ENCODE measurements at places on chromosomes 1 and 21. TPM values are rescaled to one million over a fixed set of nuclear protein-coding genes. Genes with fewer than 3 reads are reported as not detected.

Gene RORC
- total RNA-seq, result not detected

DNA sequence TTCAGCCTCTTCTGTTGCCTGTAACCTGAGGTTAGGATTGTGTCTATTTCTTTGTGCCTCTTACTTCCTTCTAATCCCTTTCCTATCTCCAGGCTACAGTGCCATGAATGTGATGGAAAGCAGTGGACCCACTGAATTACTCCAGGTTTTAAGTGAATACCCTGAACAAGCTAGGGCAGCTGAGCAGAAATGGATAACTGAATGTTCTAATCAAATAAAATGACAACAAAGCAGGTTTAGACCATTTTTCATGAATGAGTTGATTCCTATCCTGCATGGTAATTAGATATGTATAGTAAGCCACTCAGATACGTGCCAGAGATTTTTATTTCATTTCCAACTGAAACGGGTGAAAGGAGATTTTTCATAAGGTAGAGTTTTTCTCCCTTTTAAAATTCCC, 127.5 kb upstream of the ZP4 start:
- H3K27ac ChIP-seq, result no peak overlapping the region
- no peak for DNase-seq
- H3K36me3 ChIP-seq, result no peaks in the 10 kb centered on the region
- no peak overlapping the region for H3K4me3 ChIP-seq
- no peaks in the 10 kb centered on the region for H3K4me1 ChIP-seq
- no peaks in the 10 kb centered on the region for H3K27me3 ChIP-seq

GRCh38 chr1:236433819-236434315, 39.8 kb downstream of the EDARADD start:
- H3K4me1 ChIP-seq, result no peaks in the 10 kb centered on the region
- peaks cover 5% of the 10 kb centered on the region for H3K27me3 ChIP-seq
- no peak overlapping the region for H3K4me3 ChIP-seq
- H3K27ac ChIP-seq, result no peak overlapping the region
- H3K36me3 ChIP-seq, result no peaks in the 10 kb centered on the region
- DNase-seq, result no peak

Gene RPTN
- total RNA-seq, result not detected

DNA sequence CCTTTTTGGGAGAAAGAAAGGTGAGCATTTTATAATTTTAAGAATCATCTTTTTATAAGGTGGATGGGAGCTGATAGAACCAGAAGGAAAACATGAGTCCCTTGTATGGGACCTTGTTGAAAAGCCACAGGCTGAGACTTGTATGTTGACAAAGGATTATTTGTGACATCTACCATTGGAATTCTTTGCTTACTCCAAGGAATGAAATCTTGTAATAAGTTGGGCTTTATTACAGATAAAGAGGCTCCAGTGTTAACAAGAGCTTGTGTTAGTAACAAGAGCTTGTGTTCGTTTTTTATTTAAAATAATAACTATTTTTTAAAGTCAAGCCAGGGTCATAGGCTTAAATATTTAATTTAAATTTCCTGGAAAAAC, 201.1 kb upstream of the CHRM3 start:
- no peaks in the 10 kb centered on the region for H3K4me1 ChIP-seq
- no peak overlapping the region for H3K27ac ChIP-seq
- DNase-seq, result no peak
- H3K4me3 ChIP-seq, result no peak overlapping the region
- H3K36me3 ChIP-seq, result no peaks in the 10 kb centered on the region
- no peaks in the 10 kb centered on the region for H3K27me3 ChIP-seq

Gene F5
- total RNA-seq, result not detected

Gene RGS4
- total RNA-seq, result 14.1 TPM

DNA sequence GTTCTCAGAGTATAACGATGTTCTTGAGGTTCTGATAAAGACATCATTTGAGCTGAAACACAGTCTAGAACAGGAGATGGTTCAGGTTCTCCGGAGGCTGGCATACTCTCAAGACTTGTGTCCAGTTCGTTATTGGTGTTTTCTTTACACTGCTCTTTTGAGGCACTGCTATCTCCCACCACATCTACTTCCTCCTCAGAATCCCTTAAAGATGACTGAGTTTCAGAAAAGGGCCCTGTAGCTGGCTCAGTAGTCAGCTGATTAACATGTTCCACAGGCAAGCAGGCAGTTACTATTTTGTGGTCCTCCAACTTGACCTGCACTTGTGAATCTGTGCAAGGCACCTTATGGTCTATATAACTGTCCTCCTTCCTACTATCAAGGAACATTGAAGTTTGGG, 50.2 kb downstream of the ZZZ3 start:
- no peaks in the 10 kb centered on the region for H3K27me3 ChIP-seq
- no peaks in the 10 kb centered on the region for H3K4me1 ChIP-seq
- H3K4me3 ChIP-seq, result no peak overlapping the region
- H3K36me3 ChIP-seq, result peaks cover 19% of the 10 kb centered on the region
- no peak overlapping the region for H3K27ac ChIP-seq

GRCh38 chr21:17197996-17198395, 314.8 kb upstream of the CXADR start:
- H3K36me3 ChIP-seq, result no peaks in the 10 kb centered on the region
- no peak for DNase-seq
- no peak overlapping the region for H3K4me3 ChIP-seq
- H3K27me3 ChIP-seq, result peaks cover 6% of the 10 kb centered on the region
- H3K4me1 ChIP-seq, result no peaks in the 10 kb centered on the region

DNA sequence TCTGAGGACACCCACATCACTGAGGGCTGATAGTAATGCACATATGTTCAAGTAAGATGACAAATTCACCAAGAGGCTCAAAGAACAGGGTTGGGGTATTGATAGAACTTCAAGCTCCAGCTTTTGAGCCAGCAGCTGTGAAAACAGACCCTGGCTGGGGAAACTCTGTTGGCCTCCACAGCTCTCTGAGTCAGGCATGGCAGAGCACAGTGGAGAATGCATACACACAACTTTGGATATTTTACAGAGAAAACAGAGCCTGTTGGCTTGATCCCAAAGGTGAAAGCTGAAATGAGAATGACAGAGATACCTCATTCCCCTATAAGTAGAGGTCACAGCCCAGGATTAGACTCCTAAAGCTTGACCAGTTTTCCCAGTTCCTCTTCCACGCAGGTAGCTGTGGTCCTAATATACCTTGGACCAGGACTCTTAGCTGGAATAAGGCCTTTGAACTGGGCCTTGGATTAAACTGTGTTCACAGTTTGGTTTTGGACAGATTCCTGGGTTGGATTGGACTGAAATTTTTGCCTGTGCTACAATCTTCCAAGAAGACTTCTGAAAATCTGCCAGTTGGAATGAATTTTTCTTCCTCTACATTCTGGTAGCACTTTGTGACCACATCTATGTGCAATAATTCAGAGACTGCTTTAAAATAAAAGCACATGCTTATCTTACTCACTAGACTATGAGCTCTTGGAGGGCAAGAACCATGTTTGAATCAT, 101.6 kb upstream of the HMGB4 start:
- no peak for DNase-seq
- H3K27me3 ChIP-seq, result no peaks in the 10 kb centered on the region
- H3K36me3 ChIP-seq, result no peaks in the 10 kb centered on the region
- no peak overlapping the region for H3K4me3 ChIP-seq

DNA sequence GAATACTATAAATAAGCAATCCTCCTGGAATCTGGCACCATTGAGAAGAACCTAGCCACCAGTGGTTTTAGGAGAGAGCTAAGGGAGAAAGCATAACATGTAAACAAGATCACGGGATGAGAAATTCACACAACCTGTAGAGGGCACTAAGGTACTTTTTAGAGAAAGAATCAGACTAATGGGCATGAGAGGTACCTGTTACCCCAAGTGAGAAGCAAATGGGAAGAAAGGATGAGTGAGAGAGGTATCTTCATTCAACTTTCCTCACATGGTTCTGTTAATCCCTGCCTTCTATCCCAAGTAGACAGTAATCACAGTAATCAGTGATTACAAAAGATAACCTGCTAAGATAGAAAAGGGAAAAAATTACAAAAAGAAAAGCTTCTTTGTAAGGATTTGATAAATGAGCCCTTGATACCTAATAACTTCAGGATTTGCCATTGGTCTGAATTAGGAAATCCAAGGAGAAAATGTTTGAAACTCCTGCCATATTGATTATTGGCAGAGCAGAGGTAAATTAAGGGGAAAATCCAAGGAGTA, 251.1 kb upstream of the ADGRL2 start:
- H3K4me3 ChIP-seq, result no peak overlapping the region
- no peak overlapping the region for H3K27ac ChIP-seq
- no peaks in the 10 kb centered on the region for H3K4me1 ChIP-seq
- no peaks in the 10 kb centered on the region for H3K36me3 ChIP-seq

DNA sequence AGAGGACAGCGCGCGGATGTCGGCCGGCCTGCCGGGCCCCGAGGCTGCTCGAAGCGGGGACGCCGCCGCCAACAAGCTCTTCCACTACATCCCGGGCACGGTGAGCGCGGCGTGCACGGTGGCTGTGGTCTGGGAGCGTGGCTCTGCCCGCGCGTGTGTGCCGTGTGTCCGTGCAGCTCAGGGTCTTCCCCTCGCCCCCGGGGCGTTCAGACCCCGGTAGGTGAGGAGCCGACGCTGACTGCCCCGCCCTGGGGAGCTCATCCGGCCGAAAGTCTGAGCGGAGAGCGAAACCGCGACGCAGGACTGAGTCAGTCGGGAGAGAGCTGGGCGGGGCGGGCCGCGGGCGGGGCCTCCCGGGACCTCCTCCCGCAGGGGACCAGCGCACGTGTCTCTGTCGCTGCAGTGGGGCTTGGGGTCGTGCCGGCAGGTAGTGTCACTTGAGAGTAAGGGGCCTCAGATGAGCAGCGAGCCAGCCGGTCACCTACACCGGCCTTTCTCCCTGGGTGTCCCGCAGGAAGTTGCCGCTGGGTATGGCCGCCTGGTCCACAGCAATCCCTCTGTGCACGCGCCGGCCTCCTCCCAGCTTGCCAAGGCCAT, 520 bp downstream of the PLEKHN1 start:
- peak overlapping the region; percentile 75 for H3K4me3 ChIP-seq
- H3K4me1 ChIP-seq, result peaks cover 6% of the 10 kb centered on the region
- no peaks in the 10 kb centered on the region for H3K36me3 ChIP-seq
- H3K27ac ChIP-seq, result no peak overlapping the region
- no peak for DNase-seq
- H3K27me3 ChIP-seq, result peaks cover 3% of the 10 kb centered on the region

DNA sequence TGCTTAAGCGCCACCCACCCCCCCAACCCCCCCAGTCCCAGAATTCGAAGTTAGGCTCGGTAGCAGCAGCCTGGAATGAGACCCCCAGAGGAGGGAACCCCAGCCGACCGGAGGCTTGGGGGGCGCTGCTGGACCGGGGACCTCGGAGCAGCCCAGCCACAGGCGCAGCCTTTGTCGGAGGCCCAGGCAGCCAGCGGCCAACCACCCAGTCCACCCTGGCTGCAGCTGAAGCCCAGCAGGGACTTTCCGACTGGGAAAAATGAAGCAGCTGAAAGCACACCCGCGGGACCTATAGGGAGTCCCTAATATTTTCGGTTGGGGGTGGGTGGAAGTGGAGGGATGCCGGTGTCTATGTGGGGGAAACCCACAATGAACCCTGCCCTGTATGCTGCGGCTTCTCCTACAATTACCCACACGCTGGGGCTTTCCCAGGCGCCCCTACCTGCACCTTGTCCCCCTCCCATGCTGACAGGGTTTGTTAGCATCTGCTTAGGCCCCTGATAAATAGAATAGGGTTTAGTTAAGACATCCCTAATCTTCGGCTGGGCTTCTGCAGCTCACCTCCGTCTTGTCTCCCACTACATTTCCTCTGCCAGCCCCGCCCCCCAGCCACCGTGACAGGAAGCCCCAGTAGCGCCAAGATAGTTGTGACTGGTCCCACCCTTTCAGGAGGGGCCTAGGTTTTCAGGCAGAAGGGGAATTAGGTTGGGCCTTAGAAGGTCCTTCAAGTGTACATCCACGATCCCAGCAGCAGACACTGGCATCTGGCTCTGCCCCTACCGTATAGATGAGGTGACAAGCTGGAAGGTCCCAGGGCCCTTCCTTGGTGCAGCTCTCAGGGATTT, 838 bp downstream of the CCDC28B start:
- no peak for DNase-seq
- peaks cover 13% of the 10 kb centered on the region for H3K36me3 ChIP-seq
- H3K27me3 ChIP-seq, result no peaks in the 10 kb centered on the region
- peaks cover 56% of the 10 kb centered on the region for H3K4me1 ChIP-seq
- peak overlapping the region; percentile 93 for H3K27ac ChIP-seq

- H3K27ac ChIP-seq, result no peak overlapping the region
- H3K36me3 ChIP-seq, result no peaks in the 10 kb centered on the region
- DNase-seq, result no peak
- no peaks in the 10 kb centered on the region for H3K27me3 ChIP-seq
Measured at GRCh38 chr21:24197132-24197643, 1410.1 kb downstream of the MRPL39 start.

DNA sequence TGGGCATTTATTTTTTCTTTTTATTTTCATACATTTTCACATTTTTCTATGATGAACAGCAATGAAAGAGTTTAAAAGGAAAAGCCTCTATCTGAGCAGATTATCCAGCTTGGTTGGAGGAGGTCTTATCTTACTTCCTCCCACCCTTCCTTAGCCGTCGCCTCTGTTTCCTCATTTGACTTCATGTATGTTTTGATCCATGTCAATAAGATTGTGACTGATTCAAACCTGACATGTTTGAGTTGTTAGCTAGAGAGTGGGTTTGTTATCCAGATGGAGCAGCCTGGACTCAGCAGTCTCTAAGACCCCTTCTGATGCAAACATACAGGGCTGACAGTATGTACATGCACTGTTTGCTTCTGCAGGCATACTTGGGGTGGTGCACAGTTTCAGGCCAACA, 31.2 kb downstream of the MACO1 start:
- H3K27me3 ChIP-seq, result no peaks in the 10 kb centered on the region
- no peak overlapping the region for H3K4me3 ChIP-seq
- H3K4me1 ChIP-seq, result peaks cover 19% of the 10 kb centered on the region
- no peak for DNase-seq

DNA sequence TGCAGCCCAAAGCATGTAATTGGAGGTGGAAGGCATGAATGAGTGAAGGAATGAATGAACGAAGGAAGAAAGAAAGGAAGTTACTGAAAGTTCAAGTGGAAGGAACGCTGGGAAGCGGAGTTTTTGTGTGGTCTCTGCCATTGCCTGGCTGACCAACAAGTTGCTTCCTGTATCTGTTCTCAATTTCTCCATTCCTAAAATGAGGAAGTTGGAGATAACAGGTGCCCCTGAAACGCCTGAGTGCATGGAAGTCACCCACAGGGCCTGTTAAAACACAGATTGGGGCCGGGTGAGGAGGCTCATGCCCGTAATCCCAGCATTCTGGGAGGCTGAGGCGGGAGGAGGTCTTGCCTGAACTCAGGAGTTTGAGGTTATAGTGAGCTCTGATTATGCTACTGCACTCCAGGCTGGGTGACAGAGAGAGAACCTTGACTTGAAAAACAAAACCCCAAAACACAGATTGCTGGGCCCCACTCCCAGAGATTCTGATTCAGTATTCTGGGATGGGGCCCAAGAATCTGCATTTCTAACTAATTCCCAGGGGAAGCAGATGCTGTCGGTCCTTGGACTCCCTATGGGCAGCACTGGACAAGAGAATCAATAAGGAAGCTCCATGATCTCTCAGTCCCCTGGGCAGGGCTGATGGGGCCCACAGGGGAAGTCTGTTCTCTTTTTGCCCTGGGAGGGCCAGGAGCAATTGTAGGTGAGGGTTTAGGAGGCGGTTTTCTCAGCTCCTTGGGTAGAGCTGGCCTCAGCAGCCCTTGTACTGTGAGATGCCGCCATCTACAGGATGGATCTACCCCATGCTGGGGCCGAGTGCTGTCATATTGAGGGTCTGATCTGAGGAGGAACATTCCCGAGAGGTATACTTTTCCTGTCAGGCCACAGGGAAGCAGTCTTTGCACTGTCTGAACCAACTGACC, 3.3 kb upstream of the CNR2 start:
- H3K36me3 ChIP-seq, result no peaks in the 10 kb centered on the region
- H3K4me3 ChIP-seq, result no peak overlapping the region
- no peaks in the 10 kb centered on the region for H3K27me3 ChIP-seq
- DNase-seq, result no peak
- H3K4me1 ChIP-seq, result peaks cover 7% of the 10 kb centered on the region
- peak overlapping the region; percentile 42 for H3K27ac ChIP-seq
